Stimulated activated CD8-positive, alpha-beta memory T cell treated with anti-CD3 and anti-CD28 coated beads, Interleukin-2, amount 100 ng/mL, for 1 hour (primary cell): ENCODE measurements at places on chromosomes 3 and 15.

- no peak for DNase-seq
Measured at GRCh38 chr3:151863611-151864010, 9.8 kb upstream of the SUCNR1 start.

GRCh38 chr3:105354429-105354828, 12.3 kb upstream of the ALCAM start:
- DNase-seq = no peak

GRCh38 chr3:195212749-195213375, 58.1 kb downstream of the XXYLT1 start:
- no peak for DNase-seq

GRCh38 chr3:173825730-173826129, 428.2 kb downstream of the NLGN1 start:
- no peak for DNase-seq

- DNase-seq = no peak
Measured at GRCh38 chr3:154022606-154023005, 98.6 kb upstream of the ARHGEF26 start.

GRCh38 chr3:183151086-183151485, 11.4 kb downstream of the LAMP3 start:
- no peak for DNase-seq

- DNase-seq = no peak
Measured at GRCh38 chr3:127405010-127405598, 117.3 kb upstream of the PRR20G start.

- no peak for DNase-seq
Measured at GRCh38 chr3:14803981-14804834, 14.6 kb upstream of the FGD5 start.

DNA sequence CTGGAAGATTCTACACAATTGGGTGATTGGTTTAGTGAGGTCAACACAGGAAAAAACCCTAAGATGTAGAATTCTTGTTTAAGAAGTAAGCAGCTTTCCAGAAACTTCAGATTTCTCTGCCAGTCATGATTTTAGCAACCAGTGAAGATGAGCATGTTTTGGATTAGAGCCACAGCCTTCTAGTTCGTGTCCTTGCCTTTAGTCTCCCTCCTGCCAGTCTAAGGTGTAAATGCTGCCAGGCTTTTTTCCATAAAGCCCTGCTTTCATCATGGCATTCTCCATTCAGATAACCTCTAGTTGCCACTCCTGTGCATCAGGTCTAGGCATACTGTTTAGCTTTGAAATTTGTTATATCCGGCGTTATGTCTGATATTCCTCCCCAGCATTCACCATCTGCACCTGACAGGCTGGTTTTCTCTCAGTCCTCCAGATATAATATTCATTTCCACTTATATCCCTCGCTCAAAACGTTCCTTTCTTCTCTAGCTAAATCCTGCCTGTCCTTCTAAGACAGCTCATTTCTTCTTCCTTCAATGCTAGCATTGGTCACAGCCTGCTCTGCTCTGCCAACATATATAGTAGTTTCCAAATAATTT, 37.4 kb downstream of the SYN2 start:
- DNase-seq = no peak

DNA sequence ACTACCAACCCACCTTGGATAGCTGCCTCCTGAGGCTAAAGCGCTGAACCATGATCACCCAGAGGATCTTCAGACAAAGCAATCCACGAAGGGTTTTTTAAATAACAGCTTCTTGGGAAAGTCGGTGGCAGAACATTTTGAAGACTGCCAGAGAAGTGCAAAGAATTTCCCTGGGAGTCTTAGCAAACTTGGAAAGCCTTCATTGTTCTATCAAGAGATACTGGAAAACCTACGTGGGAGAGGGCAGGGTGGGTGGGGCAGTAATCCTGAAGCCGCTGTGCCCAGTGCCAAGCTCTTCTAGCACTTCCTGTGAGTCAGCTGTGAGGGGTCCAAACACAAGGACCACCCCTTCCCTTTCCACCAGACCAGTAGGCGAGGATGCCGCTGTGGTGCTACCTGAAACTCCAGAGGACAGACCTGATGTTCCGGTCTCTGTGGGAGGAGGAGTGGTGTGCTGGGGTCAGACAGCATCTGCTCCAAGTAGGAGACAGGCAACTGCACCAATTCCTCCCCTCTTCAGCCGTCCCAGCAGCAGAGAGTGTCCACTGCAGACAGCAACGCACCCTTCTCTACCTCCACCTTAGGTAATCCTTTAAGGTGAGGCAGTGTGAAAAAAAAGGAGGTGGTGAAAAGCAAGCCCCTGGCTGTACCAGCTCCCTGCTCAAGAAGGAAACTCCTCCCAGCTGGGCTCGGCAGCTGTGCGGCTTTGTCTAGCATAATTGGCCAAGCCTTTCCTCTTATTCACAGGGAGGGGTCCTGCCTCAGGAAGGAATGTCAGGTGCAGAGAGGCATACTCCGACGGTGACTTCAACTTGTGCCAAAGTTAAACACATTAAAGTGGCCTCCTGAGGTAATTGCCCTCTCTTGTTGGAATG, 99.0 kb downstream of the TMCC1 start:
- no peak for DNase-seq

GRCh38 chr15:99962006-99962561, 228.8 kb upstream of the LYSMD4 start:
- DNase-seq = no peak
